ENCODE measurements at places on chromosomes 7 and 10. TPM values are rescaled to one million over a fixed set of nuclear protein-coding genes. Genes with fewer than 3 reads are reported as not detected.

CHAT gene
- total RNA-seq = not detected

DNA sequence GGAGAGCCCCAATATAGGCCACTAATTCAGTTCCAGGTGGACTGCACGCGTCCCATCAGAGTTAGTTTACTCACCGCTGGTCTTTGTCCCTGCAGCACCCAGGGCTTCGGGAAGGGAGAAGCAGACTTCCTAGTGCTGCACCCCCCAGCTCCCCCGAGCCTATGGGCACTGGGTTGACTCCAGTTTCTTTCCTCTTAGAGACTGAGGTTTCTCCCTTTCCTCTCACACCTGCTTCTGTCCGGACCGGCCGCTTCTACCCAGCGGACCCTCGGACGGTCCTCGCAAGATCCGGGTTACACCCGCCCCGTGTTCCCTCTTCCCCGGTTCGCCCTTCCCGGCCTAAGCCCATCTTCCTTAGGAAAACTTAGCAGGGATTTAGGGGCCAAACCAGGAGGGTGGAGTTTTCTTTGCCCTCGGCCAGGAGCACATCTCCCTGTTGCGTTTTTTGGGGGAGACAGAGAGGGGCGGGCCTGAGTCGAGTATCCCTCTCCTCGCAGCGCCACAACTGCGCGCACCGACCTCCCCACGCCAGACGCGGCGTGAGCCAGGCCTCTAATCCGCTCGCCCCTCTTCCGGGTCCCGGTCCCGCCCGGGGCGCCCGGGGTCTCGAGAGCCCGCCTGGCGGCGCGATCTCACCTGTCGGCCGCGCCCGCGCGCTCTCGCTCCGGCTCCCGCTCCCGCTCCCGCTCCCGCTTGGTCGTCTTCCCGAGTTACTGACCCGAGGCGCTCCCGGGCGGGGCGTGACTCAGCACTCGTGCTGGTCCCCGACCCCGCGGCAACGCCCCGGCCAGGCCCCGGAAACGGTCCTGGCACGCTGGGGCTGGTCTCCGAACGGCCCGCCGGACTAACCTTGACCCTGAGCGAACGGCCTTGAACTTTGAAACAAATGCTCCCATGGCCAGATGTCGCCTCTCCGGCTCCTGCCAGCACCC lies at the start of gene AIFM2:
AIFM2 (minus strand) TSS at position 728 of the 932 bp plus-strand sequence. CDS start 8,741 bp downstream, outside the sequence.
- peaks cover 9% of the 10 kb centered on the region for H3K36me3 ChIP-seq
- peak within 1 kb of the TSS; percentile 90 for H3K4me3 ChIP-seq

DNA sequence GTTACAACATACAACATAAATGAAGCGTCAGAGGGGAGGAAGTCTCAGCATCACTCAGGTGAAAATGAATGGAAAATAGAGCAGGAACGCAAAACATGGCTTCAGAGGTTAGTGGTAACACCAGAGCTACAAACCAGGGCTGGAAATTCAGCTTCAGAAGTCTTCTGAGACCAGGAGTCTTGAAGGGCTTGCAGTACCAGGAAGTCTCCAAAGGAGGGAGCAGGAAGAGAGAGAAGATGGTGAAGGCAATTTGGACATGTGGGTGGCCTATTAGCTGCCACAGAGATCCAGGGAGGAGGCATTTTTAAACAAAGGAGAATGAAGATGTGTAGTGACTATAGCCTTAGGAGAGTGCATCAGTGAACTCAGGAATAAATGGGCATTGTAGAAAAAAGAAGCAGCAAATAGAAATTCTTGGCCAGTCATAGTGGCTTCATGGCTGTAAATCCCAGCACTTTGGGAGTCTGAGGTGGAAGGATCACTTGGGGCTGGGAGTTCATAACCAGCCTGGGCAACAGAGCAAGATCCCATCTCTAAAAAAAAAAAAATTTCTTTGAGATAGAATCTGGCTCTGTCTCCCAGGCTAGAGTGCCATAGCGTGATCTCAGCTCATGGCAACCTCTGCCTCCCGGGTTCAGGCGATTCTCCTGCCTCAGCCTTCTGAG lies 9.3 kb upstream of the TET1 start:
- H3K27me3 ChIP-seq = peaks cover 4% of the 10 kb centered on the region
- no peak overlapping the region for H3K4me3 ChIP-seq
- H3K36me3 ChIP-seq = no peaks in the 10 kb centered on the region
- DNase-seq = no peak
- no peaks in the 10 kb centered on the region for H3K4me1 ChIP-seq

GRCh38 chr10:24759672-24760071 lies 36.0 kb upstream of the ARHGAP21 start:
- DNase-seq = no peak
- H3K36me3 ChIP-seq = no peaks in the 10 kb centered on the region
- no peaks in the 10 kb centered on the region for H3K27me3 ChIP-seq

- DNase-seq = no peak
- H3K36me3 ChIP-seq = no peaks in the 10 kb centered on the region
- no peak overlapping the region for H3K27ac ChIP-seq
- H3K4me3 ChIP-seq = no peak overlapping the region
Observed at GRCh38 chr7:16411391-16411790, 9.9 kb downstream of the CRPPA start.

EIF4EBP2 gene
- 38.7 TPM for total RNA-seq

DNA sequence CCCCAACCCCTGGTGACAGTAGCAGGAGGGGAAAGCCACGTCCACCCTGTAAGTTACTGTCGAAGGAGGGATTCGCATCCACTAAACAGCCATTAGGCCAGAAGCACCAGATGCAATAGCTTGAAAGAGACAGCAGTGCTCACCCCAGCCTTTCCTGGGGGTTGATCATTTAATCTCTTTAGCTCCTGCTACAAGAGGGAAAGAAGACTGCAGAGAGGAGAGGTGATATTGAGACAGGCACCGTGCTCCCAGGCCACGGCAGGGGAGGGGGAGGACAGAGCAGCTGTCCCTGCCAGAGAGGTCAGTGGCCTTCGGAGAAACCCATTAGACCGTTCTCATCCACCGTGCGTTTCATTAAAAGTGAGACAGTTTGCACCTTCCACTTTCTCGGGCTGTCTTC lies 148.3 kb downstream of the CDH23 start:
- H3K4me1 ChIP-seq = no peaks in the 10 kb centered on the region
- no peaks in the 10 kb centered on the region for H3K36me3 ChIP-seq
- no peak overlapping the region for H3K27ac ChIP-seq
- H3K4me3 ChIP-seq = no peak overlapping the region
- peaks cover 1% of the 10 kb centered on the region for H3K27me3 ChIP-seq
- DNase-seq = no peak

GRCh38 chr7:26688388-26688787 lies 176.0 kb downstream of the SKAP2 start:
- H3K4me3 ChIP-seq = no peak overlapping the region
- peaks cover 10% of the 10 kb centered on the region for H3K36me3 ChIP-seq

DNA sequence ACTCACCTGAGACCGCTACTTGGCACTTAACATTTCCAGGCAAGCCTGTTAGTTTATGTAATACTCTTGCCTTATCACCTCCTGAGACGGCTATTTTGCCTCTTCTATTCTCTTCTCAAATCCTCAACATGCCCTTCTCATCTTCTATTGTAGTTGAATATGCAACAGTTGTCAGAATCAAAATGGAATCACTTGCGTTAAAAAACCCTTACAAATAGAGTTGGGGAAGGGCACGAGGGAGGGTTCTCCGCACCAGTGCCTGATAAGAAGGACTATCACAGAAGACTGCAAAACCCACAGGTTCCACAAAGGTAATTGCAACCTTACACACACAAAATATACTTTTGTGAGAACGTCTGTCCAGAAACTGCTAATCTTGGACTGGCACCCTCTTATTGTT lies 57.4 kb downstream of the ZNF783 start:
- no peak for DNase-seq
- H3K4me1 ChIP-seq = peaks cover 4% of the 10 kb centered on the region
- peaks cover 28% of the 10 kb centered on the region for H3K27me3 ChIP-seq
- no peaks in the 10 kb centered on the region for H3K36me3 ChIP-seq

LIPK gene
- not detected for total RNA-seq

All from activated B cell treated with CpG ODN at 0.5 μM for 24 hours (primary cell).